ENCODE measurements at places on chromosomes 5 and 9.

- peak; percentile 76 for DNase-seq
Measured at GRCh38 chr9:35954942-35955546, 2.9 kb downstream of the OR2S2 start.

GRCh38 chr5:113495422-113495841 is 7.2 kb upstream of the MCC start:
- DNase-seq = no peak

DNA sequence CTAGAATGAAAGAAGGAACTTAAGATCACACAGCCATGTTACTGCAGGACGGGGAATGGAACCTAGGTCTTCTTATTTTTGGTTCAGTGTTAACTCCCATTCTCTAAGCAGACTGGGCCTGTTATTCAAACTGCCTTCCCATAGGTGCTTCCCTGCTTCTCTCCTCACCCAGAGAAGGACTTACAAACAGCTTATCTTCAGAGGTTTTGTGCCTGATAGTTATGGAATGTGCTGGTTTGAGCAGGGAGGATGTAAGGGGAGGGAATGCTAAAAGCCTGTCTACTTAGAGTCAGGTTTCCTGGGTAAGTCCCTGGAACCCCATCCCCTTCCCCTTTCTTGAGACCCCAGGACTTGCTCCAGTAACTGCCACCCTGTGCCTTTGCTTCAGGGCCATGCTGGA is 4.2 kb upstream of the PSMD5 start:
- DNase-seq = no peak

- no peak for DNase-seq
Measured at GRCh38 chr5:159104759-159105144, 5.0 kb upstream of the EBF1 start.

GRCh38 chr5:145227881-145228280 is 607.3 kb downstream of the PRELID2 start:
- DNase-seq = no peak

DNA sequence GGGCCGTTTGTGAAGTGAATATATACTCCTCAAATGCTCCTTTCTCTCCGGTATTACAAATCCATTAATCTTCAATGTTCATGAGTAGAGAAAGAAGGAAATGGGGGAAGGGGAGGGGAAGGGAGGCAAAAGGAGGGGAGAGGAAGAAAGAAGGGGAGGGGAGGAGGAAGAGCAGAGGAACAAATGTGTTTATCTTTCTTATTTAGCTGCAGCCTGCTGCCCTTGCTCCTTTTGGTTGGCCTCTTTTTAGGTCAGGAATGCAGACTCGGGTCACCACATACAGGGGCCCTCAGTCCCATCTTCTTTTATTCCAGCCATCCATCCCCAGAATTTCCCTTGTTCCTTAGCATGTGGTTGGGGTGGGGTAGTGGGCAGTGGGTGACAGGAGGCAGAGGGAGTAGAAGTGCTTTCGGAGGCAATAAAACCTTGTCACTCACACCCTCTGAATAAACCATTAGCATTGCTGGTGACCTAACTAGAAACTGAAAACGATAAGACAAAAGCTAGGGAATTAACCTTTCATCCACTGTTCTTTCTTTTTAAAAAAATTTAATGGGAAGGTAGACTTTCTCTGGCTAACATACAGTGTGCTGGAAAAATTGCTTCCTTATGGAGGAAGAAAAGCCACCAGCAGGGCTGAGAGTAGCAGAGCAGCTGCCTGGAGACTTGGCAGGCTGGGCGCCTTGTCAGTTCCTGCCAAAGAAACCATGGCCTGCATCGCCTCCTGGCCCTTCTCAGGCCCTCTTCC is 16.8 kb upstream of the PRLR start:
- no peak for DNase-seq
